Osteocyte (in vitro differentiated cells): ENCODE measurements at places on chromosomes 3 and 15. TPM values are rescaled to one million over a fixed set of nuclear protein-coding genes. Genes with fewer than 3 reads are reported as not detected.

HGD gene
- 0.27 and 0.44 TPM in 2 replicates for total RNA-seq

CTXN2 gene
- not detected in 2 replicates for total RNA-seq

DNA sequence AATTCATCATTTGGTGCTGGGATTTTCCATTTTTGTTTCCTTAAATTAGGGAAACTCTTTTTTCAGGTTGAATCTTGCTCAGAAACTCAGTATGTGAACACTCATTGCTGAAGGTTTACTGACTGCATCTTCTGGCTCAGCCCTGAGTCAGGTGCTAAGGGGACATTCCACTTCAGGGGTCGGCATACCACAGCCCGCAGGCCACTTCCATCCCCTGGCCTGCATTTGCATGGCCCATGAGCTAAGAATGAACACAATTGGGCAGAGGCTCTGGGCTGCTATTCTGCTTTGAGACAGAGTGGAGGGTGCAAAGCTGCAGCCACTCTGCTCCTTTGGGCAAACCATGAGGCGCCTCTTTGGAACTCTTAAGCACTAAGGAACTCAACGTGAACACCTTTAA is 165.0 kb downstream of the FEZF2 start:
- H3K4me1 ChIP-seq = no peaks in the 10 kb centered on the region
- H3K36me3 ChIP-seq = peaks cover 5% of the 10 kb centered on the region

GRCh38 chr3:187188931-187189330 is 8.4 kb upstream of the RTP1 start:
- no peak for DNase-seq
- H3K36me3 ChIP-seq = no peaks in the 10 kb centered on the region
- H3K27ac ChIP-seq = no peak overlapping the region
- peaks cover 3% of the 10 kb centered on the region for H3K27me3 ChIP-seq
- H3K4me1 ChIP-seq = peaks cover 2% of the 10 kb centered on the region
- no peak overlapping the region for H3K4me3 ChIP-seq

NR1I2 gene
- not detected in 2 replicates for total RNA-seq

DNA sequence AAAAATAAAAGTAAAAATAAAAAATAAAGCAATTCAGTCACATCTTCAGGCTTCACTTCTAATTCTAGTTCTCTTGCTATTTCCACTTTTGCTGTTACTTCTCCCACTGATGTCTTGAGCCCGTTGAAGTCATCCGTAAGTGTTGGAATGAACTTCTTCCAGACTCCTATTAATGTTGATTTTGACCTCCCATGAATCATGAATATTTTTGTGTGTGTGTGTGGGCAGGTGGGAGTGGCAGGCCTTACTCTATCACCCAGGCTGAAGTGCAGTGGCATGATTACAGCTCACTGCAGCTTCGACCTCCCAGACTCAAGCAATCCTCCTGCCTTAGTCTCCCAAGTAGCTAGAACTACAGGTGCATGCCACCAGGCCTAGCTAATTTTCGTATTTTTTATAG is 10.7 kb downstream of the USP4 start:
- no peaks in the 10 kb centered on the region for H3K4me1 ChIP-seq
- H3K27ac ChIP-seq = no peak overlapping the region
- H3K27me3 ChIP-seq = no peaks in the 10 kb centered on the region
- peaks cover 42% of the 10 kb centered on the region for H3K36me3 ChIP-seq
- no peak overlapping the region for H3K4me3 ChIP-seq

TERC gene
- 1.5 TPM in 1 of 2 replicates, not detected in the other for total RNA-seq

CLDN18 gene
- total RNA-seq = not detected in 2 replicates

DNA sequence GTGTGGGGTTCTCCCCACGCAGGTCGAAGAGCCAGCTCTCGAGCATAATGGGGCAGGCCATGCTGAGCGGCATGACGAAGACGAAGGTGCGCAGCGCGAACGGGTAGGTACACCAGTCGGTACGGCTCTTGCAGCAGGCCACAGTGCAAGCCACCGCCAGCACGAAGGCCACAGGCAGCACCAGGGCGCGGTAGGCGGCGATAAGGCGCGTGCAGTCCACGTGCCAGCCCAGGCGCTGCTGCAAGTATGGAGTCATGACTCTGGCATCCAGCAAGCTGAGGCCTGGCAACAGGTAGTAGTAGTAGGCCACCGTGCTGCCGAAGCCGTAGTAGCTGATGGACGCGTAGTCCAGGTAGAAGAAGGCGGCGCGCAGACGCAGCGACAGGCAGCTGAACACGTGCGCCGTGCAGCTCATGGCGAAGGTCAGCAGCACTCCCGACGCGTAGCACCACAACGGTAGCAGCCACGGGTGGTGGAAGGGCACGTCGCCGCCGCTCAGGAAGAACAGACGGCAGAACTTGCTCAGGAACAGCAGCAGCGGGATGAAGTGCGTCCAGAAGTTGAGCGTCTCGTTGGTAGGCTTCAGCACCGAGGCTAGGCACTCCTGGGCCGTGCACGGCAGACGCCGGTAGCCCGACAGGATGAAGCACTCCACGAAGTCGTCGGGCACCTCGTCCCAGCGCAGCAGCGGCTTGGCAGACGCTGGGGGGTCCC is 797 bp downstream of the PAQR9 start:
- H3K27me3 ChIP-seq = peaks cover 60% of the 10 kb centered on the region
- no peak for DNase-seq
- peak overlapping the region; percentile 70 for H3K4me3 ChIP-seq
- H3K4me1 ChIP-seq = peaks cover 10% of the 10 kb centered on the region
- no peak overlapping the region for H3K27ac ChIP-seq

CYP8B1 gene
- total RNA-seq = not detected in 2 replicates

FBXL22 gene
- 0.48 and 0.52 TPM in 2 replicates for total RNA-seq

RPP25 gene
- 19.8 and 20.1 TPM in 2 replicates for total RNA-seq

DNA sequence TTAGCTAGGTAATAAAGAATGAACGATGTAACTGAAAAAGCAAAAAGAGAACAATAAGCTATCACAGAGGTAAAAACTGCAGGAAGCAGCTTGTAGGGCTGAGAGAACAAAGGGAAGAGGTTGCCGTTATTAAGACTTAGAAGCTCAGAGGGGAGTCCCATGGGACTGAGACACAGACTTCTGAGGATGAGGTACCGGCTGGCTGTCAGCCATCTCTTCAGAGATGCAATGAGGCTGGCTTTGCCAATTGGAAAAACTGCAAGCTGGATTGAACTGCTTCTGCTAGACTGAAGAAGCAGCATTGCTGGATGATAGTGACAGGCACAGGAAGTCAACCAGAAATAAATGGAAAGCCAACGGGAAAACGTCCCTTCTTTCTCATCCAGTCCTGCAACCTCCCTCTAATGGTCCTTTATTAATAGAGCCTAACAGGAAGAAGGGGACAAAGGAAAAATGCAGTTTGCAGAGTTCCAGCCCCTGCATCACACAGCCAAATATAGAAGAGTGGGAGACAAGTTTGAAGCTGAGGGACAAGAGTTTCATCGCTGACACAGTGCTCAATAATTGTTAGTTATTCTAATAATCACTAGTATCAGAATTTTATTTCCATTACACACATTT is 21.1 kb upstream of the KLHL6 start:
- no peak overlapping the region for H3K4me3 ChIP-seq
- no peaks in the 10 kb centered on the region for H3K36me3 ChIP-seq
- H3K27ac ChIP-seq = no peak overlapping the region
- H3K4me1 ChIP-seq = no peaks in the 10 kb centered on the region

- no peaks in the 10 kb centered on the region for H3K27me3 ChIP-seq
- DNase-seq = no peak
- H3K27ac ChIP-seq = no peak overlapping the region
- no peak overlapping the region for H3K4me3 ChIP-seq
- H3K4me1 ChIP-seq = peaks cover 2% of the 10 kb centered on the region
These were observed 32.4 kb downstream of the THBS1 start for GRCh38 chr15:39613271-39613670.

DNA sequence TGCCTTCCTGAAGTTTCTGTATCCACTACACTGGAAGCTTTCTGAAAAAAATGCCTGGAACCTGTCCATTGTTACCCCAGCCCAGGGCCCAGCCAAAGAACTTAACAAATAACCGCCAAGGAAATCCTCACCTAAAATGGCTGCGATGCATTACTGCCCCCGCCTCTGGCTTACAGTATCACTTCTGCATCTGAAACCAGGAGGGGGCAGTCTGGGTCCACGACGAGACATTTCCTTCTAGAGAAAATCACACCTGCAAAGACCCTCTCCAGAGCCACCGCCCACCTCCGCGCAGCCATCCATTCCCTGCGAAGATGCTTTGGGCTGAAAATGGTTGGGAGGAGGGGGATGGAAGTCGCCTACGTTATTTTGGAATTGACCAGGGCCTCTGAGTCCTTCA is 22.4 kb upstream of the CELF6 start:
- H3K27ac ChIP-seq = no peak overlapping the region
- H3K36me3 ChIP-seq = peaks cover 35% of the 10 kb centered on the region
- H3K27me3 ChIP-seq = no peaks in the 10 kb centered on the region
- H3K4me1 ChIP-seq = peaks cover 17% of the 10 kb centered on the region
- peak; percentile 78 for DNase-seq
- H3K4me3 ChIP-seq = no peak overlapping the region

DNA sequence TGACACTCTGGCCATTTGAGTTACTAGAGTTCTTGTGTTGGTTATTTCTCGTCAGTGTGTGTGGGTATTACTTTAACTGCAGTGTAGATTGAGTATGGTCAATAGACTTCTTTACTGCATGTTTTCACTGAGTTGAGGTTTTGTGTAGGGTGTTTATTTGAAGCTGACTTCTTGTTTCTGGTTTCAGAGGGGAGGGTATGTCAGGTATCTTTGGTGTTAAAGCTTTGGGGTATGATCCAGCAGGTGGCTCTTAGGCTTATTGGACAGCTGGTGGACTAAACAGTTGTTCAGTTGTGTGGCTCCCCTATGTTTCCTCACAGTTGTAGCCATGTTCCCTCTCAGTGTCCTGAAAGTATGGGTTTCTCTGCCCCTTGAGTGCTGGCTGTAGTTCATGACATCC is 72.0 kb downstream of the AKAP13 start:
- H3K4me3 ChIP-seq = no peak overlapping the region
- H3K27me3 ChIP-seq = no peaks in the 10 kb centered on the region
- peak overlapping the region; percentile 42 for H3K27ac ChIP-seq
- peaks cover 23% of the 10 kb centered on the region for H3K36me3 ChIP-seq

DNA sequence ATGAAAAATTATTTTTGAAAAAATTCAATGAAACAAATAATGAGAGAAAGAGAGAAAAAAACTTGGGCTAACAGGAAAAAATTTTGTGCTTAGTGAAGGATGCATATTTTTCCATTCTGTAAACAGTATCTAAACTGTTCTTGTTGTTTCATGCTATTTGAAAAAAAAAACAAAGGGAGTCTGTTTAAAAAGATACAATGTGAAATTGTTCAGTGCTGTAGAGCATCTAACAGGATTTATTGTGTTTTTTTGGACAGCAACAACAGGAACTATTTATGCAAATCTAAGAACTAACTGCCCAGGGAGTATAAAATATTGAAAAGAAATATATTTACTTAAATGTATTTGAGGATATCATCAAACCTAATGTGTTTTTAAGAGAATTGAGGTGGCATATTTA is 55.1 kb downstream of the PEX5L start:
- H3K4me3 ChIP-seq = no peak overlapping the region
- DNase-seq = no peak
- no peak overlapping the region for H3K27ac ChIP-seq
- H3K4me1 ChIP-seq = no peaks in the 10 kb centered on the region

PRSS50 gene
- not detected in 2 replicates for total RNA-seq

NMNAT3 gene
- 2.2 and 2.5 TPM in 2 replicates for total RNA-seq

- H3K27ac ChIP-seq = no peak overlapping the region
- H3K4me1 ChIP-seq = no peaks in the 10 kb centered on the region
- H3K27me3 ChIP-seq = no peaks in the 10 kb centered on the region
These were observed 31.7 kb downstream of the CSNK1G1 start for GRCh38 chr15:64324165-64324877.

DOCK3 gene
- total RNA-seq = 0.24 and 0.34 TPM in 2 replicates

MESP2 gene
- not detected in 2 replicates for total RNA-seq

C2CD4A gene
- not detected in 2 replicates for total RNA-seq

DNA sequence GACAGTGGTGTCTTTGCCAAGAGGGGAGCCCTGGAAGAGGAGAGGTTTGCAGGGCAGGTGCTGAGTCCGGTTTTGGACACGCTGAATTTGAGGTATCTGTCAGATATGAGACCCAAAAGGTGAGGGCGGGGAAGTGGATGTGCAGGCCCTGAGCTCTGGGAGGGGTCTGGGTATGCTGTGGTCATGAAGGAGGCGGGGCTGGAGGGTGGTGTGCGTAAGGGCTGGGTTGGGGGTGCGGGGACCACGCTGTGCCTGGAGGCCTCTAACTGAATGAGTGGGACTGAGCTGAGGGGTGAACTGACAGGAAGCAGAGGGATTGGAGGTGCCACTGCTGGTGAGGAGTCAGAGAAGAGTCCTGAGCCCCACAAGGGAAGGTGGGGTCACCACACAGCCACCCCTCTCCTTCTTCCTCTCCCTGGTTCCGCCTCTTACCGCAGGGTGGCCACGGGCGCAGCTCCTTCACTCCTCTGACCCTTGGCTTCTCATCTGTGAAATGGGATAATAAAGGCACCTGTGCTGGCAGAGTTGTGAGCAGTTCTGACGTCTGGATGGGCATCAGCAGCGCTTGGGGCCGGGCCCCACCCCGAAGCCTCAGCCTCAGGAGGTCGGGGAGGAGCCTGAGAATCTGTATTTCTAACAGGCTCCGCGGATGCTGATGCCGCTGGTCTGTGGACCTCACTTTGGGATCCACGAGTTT is 28.8 kb downstream of the PSTPIP1 start:
- peaks cover 23% of the 10 kb centered on the region for H3K4me1 ChIP-seq
- H3K27ac ChIP-seq = no peak overlapping the region
- no peak for DNase-seq
- H3K27me3 ChIP-seq = no peaks in the 10 kb centered on the region
- H3K36me3 ChIP-seq = no peaks in the 10 kb centered on the region
- H3K4me3 ChIP-seq = no peak overlapping the region

DNAJA4 gene
- not detected in 2 replicates for total RNA-seq

GRCh38 chr15:56871185-56871584 is 47.3 kb upstream of the TCF12 start:
- peak overlapping the region; percentile 75 for H3K27ac ChIP-seq
- no peaks in the 10 kb centered on the region for H3K36me3 ChIP-seq
- no peak for DNase-seq
- peaks cover 14% of the 10 kb centered on the region for H3K4me1 ChIP-seq
- no peak overlapping the region for H3K4me3 ChIP-seq
- no peaks in the 10 kb centered on the region for H3K27me3 ChIP-seq

GRCh38 chr15:65020419-65020818 is 9.0 kb downstream of the MTFMT start:
- peaks cover 48% of the 10 kb centered on the region for H3K36me3 ChIP-seq
- H3K4me3 ChIP-seq = no peak overlapping the region
- no peak for DNase-seq
- no peaks in the 10 kb centered on the region for H3K4me1 ChIP-seq
- no peak overlapping the region for H3K27ac ChIP-seq

TUSC7 gene
- not detected in 2 replicates for total RNA-seq

DNA sequence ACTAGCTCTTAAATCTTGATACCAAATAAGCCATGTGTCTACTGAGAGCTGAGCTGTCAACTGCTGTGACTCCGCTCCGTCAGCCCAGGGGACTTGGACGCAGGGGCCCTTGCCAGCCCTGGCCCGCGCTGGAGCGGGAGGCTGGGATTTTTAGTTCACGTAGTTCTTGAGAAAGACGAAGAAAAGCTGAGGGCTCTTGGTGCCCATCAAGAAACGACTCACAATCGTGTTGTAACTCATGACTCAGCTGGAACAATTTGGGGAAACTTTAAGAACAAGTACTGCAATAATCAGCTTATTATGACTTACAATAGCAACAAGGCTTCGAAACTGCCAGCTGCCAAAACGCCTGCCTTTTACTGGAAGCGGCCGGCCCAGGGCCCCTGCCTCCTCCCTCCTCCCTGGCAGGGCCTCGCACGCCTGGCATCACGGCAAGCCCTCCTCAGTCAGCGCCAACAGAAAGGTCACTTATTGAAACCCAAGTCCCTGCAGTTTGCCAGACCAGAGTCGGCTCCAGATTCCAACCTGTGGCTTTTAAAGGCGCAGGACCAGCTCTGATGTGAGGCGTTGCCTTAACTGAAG is 60.3 kb downstream of the RGMA start:
- H3K4me1 ChIP-seq = peaks cover 23% of the 10 kb centered on the region
- H3K36me3 ChIP-seq = peaks cover 35% of the 10 kb centered on the region
- no peak overlapping the region for H3K4me3 ChIP-seq
- peak; percentile 75 for DNase-seq
- H3K27ac ChIP-seq = peak overlapping the region; percentile 52
